ENCODE measurements at places on chromosomes 7 and 10.
A peak's percentile ranks its signal among the peaks of the same experiment; 100 is the strongest.

GRCh38 chr10:124636271-124636995 lies 107.7 kb downstream of the FAM53B start:
- no peaks in the 10 kb centered on the region for H3K27me3 ChIP-seq
- peak overlapping the region; percentile 89 for H3K27ac ChIP-seq
- H3K4me3 ChIP-seq, result peak overlapping the region; percentile 52
- H3K36me3 ChIP-seq, result peaks cover 26% of the 10 kb centered on the region

GRCh38 chr7:107286751-107287621 lies 118.2 kb downstream of the HBP1 start:
- H3K27ac ChIP-seq, result no peak overlapping the region
- H3K27me3 ChIP-seq, result no peaks in the 10 kb centered on the region
- no peaks in the 10 kb centered on the region for H3K4me1 ChIP-seq
- no peak for DNase-seq

DNA sequence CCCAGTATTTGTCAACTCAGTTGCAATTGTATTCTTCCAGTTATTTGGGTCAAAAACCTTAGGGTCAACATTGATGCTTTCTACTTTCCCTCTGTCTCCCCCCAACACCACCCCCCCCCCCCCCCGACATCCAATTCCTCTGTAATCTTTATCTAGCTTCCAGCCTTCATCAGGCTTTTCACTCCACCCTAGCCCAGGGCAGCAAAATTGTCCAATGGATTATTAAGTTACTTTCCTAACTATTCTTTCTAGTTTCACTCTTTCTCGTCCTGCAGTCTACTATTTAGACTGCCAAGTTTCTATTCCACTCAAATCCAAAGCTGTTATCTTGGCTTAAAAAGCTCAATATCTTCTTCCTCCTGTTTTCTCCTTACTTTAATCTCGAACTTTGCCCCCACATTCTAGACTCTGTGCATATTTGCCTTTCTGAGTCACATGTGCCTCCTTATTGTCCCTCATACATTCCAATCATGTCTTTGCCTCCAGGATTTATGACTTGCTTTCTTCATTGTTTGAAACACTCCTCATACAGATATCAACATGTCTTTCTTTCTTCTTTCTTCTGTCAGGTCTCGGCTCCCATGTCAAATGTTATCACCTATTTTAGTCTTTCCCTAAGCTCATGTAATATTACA lies 196.6 kb upstream of the TMEM196 start:
- DNase-seq, result no peak
- no peak overlapping the region for H3K27ac ChIP-seq
- no peaks in the 10 kb centered on the region for H3K36me3 ChIP-seq

DNA sequence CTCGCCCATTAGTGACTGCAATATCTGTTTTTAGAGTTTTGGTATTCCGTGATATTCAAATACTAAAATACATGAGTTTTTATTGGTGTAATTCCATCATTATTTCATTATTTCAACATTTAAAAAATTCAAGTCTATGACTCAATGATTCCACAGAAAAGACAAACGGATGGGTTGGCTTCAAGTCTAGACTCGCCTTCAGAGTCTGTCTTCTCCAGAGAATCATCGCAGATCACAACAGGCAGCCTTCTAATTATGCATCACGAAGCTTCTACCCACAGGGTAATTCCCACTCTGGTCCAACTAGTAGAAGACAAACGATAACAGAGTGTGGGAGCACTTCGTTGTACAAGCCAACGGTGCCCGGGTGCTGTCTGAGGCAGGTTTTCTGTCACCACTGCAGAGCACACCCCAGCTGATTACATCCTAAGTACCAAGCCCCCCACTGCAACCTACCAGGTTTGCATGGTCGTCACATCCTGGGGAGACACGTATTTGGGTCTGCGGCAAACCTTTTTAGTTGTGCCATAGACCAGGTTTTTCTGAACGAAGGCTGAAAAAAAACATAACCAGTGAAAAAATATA lies 28.9 kb downstream of the PARP12 start:
- no peaks in the 10 kb centered on the region for H3K27me3 ChIP-seq
- H3K4me3 ChIP-seq, result no peak overlapping the region
- H3K4me1 ChIP-seq, result peaks cover 24% of the 10 kb centered on the region
- H3K36me3 ChIP-seq, result peaks cover 53% of the 10 kb centered on the region
- no peak overlapping the region for H3K27ac ChIP-seq
- no peak for DNase-seq

- no peaks in the 10 kb centered on the region for H3K27me3 ChIP-seq
- no peak overlapping the region for H3K4me3 ChIP-seq
- peaks cover 18% of the 10 kb centered on the region for H3K4me1 ChIP-seq
Observed at GRCh38 chr7:871900-872537, 4.3 kb upstream of the GET4 start.

- H3K27me3 ChIP-seq, result peaks cover 8% of the 10 kb centered on the region
- peaks cover 16% of the 10 kb centered on the region for H3K4me1 ChIP-seq
- no peak for DNase-seq
Observed at GRCh38 chr10:132957981-132958882, 15.9 kb upstream of the CFAP46 start.

- peaks cover 3% of the 10 kb centered on the region for H3K4me1 ChIP-seq
- peaks cover 80% of the 10 kb centered on the region for H3K27me3 ChIP-seq
- H3K4me3 ChIP-seq, result no peak overlapping the region
- H3K36me3 ChIP-seq, result no peaks in the 10 kb centered on the region
Observed at GRCh38 chr7:74029991-74030415, 2.0 kb downstream of the ELN start.

Measured in activated naive CD4-positive, alpha-beta T cell treated with anti-CD3 and anti-CD28 coated beads, Interleukin-2, amount 10 ng/mL, durations not matched to agents 7 days and 5 days (primary cell).